ENCODE measurements at places on chromosomes 1 and 21.

DNA sequence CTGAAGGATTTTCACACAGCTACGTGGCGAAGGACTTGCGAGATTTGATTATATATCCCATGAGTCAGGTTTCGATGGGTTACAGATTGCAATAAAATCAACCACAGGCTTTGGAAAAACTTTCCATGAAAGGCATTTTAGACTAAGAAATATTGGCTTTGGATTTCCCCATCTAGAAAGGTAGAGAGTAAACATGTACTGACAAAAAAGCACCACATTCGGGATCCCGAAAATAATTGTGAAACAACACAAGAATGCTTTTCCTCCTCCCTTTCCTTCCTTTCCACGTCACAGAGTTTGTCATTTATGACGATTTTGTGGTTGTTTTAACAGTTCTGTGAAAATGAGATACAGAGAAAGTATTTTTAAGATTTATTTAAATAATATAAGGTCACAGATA is 38.5 kb downstream of the TGFB2 start:
- DNase-seq = no peak

DNA sequence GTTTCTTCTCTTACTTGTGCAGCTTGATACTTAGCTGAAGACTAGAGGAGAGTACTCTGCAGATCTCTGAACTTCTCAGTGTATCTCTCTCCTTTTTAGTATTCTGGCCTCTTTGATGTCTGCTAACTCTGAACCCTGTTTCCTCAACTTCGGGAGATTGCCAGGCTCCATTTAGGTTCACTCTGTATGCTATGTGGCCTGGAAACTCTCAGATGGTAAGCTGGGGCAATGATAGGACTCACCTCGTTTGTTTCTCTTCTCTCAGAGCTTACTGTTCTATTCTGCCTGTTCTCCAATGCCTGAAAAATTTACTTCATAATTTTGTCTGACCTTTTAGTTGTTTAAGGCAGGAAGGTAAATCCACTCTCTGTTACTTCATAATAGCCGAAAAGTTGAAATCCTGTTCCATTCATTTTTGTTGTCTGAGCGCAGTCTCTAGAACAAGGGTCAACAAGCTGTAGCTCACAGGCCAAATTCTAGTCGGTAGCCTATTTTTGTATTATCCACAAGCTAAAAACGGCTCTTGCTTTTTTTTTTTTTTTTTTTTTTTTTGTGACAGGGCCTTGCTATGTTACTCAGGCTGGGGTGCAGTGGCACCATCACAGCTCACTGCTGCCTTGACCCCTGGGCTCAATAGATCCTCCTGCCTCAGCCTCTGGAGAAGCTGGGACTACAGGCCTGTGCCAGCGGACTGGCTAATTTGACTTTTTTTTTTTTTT is 33.3 kb downstream of the ZMYM4 start:
- no peak for DNase-seq

DNA sequence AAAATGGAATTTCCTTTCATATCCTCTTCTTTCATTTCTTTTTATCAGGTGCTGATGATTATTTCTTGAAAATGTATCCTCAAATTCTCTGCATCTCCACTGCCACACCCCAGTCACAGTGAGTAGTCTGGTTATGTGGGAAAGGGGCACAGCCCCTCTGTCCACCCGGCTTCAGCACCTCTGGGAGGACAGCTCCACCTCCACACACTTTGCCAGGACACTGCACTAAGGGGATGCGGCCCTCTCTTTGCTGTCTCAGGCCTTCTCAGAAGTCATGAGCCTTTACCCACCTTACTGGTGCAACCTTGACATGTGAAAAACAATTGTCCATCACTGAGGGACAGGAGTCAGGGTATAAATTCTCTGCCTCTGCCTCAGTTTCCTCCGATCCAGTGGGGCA is 433.1 kb downstream of the PCP4 start:
- DNase-seq = no peak

DNA sequence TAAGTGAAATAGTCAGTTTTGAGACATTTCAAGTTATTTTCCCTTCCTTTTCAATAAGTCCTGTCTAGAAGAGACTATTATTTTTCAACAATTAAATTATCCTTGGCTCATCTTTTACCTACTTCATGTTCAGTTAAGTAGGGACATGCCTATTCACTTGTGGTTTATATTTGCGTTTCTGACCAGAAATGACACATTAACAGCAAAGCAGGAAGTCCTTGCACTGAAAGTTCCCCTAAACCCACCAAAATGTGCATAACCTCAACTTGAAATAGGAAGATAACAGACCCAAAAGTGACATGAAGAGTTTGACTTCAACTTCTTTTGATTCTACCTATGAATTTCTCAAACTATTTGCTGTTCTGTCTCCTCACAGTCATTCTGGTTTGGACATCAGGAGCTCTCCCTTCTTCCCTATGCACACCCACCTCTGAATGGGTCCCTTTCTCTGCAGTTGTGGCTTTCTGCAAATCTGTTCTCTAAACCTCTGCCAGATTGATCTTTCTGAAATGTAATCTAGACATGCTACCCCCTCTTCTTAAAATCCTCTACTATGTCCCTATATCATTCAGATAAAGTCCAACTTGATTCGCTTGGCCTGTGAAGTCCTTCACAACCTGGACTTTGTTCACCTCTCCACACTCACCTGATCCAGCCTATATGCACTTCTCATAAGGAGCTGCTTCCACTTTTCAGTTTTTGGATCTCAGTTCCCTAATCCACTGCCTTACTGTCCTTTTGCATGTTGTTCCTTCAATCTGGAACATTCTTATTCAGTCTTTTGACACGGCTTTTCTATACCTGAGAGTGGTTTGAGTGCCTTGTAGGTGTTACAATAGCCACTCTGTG is 661.5 kb upstream of the ADGRL4 start:
- DNase-seq = no peak

DNA sequence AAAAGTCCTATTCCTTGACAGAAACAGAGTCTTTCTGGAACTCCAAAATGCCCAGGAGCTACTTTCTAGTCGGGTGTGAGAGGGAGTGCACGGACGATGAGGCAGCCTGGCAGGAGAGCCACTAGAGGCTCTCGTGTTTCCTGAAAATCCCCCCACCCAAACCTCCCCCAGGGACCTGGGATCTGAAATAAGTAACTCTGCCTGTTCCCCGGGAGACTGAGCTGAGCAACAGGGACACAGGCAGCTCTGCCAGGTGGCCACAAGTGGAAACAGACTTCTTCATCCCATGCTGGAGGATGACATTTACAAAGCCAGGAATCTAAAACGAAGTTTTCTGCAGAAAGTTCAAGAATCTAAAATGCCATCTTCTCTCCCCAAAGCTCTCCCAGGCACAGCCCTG is 77.1 kb downstream of the ITPKB start:
- no peak for DNase-seq

GRCh38 chr1:35364741-35365140 is 96.2 kb downstream of the ZMYM4 start:
- DNase-seq = no peak

DNA sequence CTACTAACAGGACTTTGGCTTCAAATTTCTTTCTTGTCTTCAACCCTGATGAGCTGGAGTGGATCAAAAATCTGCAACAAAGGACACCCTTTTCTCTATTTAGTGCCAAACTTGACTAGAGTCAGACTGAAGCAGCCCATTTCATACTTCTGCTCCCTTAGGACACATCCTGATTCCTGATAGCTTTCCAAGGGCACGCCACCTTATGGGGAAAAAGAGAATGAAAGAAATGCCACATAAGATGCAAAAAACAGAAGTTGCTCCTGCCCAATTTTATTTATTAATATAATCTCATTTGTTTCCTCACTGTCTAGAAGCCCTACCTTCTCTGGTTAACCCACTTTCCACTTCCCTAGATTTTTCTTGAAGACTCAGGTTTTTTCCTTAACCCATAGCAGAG is 72.7 kb upstream of the NBPF4 start:
- no peak for DNase-seq

DNA sequence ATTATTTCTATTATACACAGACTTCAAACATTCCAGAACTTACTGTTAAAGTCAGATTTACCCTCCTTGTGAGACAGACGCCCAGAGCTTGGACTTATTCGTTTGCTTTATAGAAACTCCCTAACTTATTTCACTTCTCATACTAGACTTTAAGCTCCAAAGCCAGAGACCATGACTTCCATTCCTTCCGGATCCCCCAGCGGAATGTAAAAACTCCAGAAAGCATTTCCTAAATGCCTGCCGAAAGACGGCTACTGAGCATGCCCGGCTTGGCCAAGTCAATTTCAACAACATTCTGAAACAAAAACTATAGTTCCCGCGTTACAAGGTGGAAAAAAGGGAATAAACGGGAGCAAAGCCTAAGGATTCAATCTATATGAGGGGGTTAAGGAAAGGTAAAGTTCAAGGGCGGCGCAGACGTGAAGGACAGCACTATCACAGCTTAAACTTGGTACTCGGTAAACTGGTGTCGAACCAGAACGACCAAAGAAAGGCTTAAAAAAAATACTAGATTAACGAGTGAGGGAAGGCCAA is 1.1 kb downstream of the USP48 start:
- DNase-seq = peak; percentile 24

DNA sequence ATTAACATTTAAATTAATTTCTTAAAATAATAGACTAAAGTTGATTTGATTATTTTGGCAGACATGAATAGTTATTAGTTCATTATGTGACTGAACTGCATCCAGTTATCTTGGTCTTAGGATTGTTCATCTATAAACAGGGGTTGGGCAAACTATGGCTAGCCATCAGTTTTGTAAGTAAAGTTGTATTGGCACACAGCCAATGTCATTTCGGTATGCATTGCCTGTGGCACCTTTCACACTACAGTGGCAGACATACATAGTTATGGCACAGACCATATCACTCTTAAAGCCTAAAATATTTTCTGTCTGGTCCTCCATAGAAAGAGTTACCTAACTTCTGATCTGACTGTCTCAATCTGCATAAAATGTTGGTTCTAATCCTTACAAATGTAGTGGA is 27.2 kb downstream of the ADGRL2 start:
- DNase-seq = no peak

- no peak for DNase-seq
Measured at GRCh38 chr21:35333831-35334618, 284.9 kb upstream of the RUNX1 start.
